ENCODE measurements at places on chromosomes 2 and 18.

DNA sequence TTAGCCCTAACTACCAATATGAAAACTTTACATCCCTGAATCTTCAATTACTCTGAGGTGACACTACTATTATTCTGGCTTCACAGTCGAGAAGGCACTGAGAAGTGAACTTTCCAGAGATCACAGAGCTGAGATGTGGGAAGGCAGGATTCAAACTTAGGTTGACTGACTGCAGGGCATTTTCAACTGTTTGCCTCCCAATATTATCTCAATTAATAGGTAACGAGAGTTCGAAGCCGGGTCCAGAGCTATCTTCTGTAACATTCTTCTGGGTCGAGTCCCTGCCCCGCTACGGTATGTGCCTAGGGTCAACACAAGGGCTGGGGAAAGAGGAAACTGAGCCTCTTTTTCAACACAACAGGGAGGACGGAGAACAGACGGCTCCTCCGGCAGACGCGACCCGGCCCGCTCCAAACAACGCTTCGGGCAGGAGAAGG, 740 bp downstream of the CHMP3 start:
- DNase-seq: no peak

DNA sequence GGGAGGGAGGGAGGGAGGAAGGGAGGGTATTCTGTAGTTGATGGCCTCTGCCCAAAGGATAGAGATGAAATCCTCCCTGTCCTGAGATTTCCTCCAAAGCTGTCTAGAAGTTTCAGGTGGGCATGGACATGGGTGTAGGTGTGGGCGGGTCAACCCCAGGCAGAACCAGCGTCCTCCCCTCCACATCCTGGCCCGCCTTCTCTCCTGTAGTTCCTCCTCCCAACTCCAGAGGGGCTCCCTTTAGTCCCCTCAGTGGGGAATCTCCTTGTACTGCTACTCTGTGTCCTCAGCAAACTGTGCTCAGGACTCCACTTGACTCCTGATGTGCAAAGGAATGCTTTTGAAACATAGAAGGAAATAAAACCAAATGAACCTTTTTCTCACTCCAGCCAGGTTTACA, 88.1 kb downstream of the MRPS9 start:
- no peak for DNase-seq

DNA sequence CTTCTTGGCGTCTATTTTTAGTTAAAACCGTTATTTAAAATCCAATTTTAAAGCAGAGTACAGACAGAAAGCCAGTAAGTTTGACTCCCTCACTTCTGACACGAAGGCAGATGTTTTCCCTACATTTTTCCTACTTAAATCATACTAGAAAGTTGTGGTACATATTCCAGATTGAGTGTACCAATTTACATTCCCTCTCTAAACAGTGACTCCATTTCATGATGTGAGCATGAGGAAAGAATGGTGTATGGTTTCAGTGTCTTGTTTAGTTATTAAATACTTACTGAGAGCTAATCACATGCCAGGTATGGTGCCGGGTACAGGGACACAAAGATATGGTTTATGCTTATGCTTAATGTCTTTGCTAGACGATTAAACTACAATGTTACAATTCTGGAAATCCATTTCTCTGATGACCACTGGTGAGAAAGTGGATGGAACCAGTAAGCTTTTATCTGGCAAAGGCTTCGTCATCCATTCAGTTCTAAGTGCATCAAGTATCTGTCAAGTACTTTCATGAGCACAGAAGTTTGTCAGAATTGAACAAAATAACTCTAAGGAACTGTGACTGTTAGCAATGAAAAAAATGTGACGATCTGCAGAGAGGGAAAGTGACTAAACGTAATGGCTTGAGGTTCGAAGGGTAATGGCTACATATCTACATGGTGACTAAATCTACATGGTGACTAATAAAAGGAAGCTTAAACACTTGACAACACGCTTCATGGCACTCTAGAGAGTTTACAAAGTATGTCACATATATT, 25.7 kb downstream of the MAP4K3 start:
- no peak for DNase-seq

GRCh38 chr2:120551522-120551921, 184.1 kb upstream of the GLI2 start:
- no peak for DNase-seq

DNA sequence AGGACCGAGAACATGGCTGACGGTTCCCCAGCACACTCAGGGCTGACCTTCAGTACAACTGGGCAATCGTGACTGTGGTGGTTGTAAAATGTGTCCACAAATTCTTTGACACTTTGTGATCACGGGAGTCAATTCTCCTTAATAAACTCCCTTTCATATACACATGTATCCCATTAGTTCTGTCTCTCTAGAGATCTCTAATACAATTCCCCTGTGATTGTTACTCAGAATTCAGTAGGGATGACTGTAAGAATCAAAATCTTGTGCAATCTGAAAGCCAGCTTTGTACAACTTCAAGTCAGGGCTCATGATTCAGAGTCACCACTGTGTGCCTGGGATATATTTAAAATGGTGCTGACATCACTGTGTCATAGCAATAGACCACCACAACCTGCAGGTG, 89.5 kb upstream of the LMAN1 start:
- no peak for DNase-seq

DNA sequence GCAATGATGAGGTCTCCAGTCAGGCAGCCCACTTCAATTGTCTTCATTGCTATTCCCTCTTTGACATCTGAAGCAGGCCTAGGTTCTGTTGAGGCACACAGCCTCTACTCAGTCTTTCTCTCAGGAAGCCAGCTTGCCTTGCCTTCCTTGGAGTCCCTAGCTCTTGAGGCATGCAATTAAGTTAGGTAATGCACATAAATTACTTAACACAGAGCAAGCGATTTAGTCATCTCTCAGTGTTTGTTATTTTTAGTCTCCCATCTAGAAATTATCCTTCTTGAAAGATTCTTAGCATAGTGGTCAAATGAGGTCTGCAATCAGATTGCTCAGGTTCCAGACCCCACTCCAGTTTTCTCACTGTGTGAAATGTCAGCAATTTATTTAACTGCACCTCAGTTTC, 32.0 kb downstream of the SULT1C4 start:
- DNase-seq: no peak

DNA sequence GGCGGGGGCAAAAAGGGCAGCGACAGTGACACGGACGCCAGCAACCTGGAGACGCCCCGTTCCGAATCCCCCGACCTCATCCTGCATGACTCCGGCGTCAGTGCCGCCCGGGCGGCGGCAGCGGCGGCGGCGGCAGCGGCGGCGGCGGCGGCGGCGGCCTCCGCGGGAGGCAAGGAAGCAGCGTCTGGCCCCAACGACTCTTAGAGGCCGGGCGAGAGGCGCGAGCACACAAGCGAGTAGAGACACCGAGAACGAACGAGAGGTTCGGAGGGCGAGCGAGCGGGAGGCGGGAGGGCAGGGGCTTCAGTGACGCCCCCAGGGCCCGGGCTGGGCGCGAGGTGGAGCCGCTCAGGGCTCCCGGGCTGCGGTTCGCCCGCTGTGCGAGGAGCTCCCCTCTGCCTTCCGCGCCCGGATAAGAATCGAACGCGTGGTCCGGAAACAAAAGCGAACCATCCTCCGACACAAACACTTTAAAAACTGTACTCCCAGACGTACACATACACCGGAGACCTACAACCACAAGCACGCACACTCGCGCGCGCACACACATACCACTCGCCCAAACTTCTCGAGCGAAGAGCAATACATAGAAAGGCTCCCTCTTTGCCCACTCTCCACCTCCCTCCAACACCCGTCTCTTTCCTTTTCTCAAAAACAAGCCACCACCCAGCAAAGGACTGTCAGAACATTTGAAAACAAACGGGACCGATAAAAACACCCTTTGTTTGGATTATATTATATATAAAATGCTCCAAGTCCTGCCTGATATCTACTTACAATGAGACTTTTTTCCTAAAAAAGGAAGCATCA, 2.8 kb downstream of the SP9 start:
- DNase-seq: no peak

- no peak for DNase-seq
Observed at GRCh38 chr18:46429649-46430224, 227.3 kb downstream of the LOXHD1 start.

- no peak for DNase-seq
Observed at GRCh38 chr2:109269706-109270504, 140.9 kb downstream of the SH3RF3 start.

GRCh38 chr18:65751155-65752085, 608 bp downstream of the CDH7 start:
- DNase-seq: no peak
